Cortex of kidney (tissue), 1 donor: ENCODE measurements at places on chromosomes 13 and 19.

DNA sequence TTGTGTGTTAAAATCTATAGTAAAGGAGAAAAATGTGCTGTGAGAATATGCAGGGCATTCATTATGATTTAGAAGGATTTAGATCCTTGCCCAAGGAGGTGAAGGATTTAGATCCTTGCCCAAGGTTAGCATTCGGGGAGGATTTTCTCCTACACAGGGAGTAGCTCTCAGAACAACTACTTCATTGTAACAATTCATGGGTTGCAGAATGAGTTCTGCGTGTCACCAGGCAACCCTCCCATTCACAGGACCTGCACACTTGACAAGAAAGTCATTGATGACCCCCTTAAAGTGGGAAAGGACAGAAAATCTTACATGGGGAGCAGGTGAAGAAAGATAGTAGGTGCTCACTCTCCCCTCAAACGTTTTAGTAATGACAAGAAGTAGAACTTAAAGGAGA, 167.1 kb upstream of the MAB21L1 start:
- no peak for DNase-seq

- DNase-seq = no peak
These were observed 14.8 kb upstream of the F7 start for GRCh38 chr13:113090806-113091205.

DNA sequence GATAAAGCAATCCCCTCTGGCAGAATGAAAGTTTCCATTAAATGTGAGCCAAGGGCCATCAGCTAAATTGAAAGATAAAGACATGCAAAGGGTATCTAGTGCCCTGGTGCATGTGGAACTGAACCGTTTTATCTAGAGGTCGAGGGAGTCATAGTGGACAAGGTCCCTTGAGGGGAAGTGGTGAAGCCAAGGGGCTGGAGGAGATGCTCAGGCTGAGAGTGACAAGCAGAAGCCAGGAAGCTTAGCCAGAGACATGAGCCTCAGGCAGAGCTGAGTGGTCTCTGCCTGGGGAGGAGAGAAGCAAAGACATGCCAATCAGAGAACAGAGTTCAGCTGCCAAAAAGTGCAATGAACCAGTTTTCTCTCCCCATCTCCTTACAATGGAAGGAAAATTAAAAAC, 68.1 kb upstream of the SLC10A2 start:
- no peak for DNase-seq

DNA sequence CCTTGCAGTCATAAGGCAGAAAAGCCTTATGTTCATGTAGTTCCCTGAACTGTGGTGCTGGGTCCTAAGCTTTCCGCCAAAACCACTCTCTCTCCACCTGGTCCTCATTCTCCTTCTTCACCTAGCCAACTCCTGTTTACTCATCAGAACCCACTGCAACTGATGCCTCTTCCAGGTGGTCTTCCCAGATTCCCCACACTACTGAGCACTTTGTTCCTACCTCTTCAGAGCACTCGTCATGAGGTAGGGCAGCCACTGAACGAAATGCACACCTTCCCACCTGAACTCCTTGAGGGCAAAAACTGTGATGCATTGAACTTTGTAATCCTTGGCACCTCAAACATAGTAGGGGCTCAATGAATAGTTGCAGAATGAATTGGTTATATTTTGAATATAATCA, 100.4 kb downstream of the DOCK9 start:
- no peak for DNase-seq

DNA sequence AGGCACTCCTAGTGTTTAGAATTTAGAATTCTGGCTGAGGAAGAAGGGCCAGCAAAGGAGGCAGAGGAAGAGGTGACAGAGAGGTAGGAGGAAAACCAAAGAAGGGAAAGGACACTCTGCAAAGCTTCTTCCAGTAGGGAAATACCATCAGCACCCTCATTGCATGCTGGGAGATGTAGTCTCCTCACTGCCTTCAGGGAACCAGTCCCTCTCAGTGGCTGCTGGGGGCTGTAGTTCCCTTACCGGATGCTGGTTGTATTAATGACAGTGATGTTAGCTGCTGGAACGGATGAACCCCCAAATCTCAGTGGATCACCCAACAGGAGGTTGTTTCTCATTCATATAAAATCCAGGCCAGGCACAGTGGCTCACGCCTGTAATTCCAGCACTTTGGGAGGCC, 10.1 kb downstream of the GRIN2D start:
- DNase-seq = no peak

DNA sequence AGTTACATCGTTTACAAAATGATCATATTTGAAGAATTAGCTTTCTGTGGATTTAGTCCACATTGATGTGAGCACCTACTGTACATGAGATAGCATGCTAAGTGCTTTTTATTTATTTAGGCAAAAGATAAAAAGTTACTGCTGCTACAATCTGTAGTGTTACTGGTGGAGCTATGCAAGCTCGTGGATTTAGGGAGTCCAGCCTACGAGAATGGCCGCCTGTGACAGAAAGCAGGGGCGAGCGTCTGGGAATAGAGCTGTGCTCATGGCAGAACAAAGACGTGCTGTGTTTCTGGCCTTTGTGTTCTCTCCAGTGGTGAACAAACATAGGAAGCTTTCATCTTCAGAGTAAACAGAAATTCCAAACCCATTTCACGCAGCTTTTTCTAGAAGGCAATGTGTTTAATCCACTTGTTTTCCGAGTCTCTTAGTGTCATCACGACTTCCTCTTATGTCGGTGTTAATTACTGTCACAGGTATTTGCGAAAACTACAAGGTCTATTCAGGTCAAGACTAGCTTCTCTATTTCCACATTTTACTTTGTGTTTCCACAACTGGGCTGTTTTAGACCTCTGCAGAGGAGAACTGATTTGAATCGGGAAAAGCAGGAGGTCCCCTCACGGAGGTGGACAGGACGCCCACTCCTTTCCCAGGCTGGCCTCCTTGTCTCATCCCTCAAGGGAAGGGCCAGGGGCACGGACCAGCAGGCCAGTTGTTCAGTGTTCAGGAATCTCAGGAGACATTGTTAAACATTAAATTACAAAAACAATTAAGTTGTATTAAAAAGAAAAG, 67.3 kb downstream of the ATP11A start:
- no peak for DNase-seq

DNA sequence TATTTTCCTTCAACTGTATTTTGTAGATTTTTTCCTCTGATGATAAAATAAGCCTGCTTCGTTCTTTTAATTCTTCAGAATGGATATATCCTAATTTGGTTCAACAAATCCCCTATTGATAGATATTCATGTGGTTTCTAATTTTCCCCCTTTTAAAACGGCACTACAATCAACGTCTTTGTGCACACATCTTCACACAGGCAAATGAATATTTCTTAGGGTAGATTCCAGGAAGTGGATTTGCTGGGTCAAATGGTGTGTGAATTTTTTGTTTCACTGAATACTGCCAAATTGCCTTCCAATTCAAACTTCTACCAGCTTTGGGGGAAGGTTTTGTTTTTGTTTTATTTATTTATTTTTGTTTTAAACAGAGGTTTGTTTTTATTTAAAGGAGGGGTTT, 287.2 kb downstream of the FOXO1 start:
- no peak for DNase-seq

- no peak for DNase-seq
These were observed 32.9 kb downstream of the SLC25A30 start for GRCh38 chr13:45385320-45385719.

- DNase-seq = no peak
These were observed 1181.2 kb downstream of the PCDH9 start for GRCh38 chr13:66048888-66049287.

DNA sequence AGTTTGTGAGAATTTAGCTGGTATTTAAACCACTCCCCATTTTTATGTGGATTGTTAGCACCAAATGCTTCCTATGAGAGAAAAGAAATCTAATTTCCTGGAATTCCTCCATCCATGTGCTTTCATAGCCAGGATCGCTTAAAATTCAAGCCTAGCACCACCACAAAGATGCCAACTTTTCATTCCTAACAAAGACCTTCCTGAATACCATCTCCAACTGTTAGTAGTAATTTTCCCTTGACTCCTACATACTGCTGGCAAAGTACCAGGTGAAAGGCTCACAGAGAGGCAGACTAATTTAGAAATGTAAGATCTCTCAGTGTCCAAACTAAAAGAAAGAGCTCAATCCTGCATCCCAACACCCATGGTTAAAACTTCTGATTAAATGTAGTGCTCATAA, 386.3 kb downstream of the KCTD12 start:
- no peak for DNase-seq

DNA sequence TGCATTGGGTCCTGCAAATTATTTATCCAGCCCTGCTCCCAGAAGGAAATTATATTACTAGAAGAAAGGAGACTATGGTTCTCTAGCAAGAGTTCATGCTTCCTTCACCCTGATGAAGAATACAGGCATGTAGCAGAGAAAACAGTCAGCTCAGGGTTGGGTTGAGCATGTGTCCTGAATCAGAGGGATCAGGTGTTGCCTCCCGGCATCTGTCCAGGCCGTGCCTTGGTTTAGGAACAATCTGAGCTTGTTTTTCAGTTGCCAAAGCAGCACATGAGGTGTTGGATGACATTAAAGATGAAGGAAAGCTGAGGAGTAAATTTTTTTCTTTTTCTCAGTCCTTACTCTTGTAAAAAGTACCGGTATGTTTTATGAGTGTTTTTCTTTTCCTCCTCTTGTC, 62.0 kb downstream of the KL start:
- no peak for DNase-seq

GRCh38 chr19:50554212-50554611, 14.0 kb downstream of the LRRC4B start:
- DNase-seq = no peak
